Left ventricle myocardium inferior (tissue), 1 donor: ENCODE measurements at places on chromosomes 3 and 15. TPM values are rescaled to one million over a fixed set of nuclear protein-coding genes. Genes with fewer than 3 reads are reported as not detected.

Gene RAD54L2
- 9.8 TPM for total RNA-seq

Gene MYZAP
- 934 TPM for total RNA-seq

Gene CLDN11
- 4.3 TPM for total RNA-seq

Gene TMEM40
- total RNA-seq = 4.5 TPM

Gene TAGLN3
- total RNA-seq = 0.74 TPM

Gene PRR20G
- not detected for total RNA-seq

DNA sequence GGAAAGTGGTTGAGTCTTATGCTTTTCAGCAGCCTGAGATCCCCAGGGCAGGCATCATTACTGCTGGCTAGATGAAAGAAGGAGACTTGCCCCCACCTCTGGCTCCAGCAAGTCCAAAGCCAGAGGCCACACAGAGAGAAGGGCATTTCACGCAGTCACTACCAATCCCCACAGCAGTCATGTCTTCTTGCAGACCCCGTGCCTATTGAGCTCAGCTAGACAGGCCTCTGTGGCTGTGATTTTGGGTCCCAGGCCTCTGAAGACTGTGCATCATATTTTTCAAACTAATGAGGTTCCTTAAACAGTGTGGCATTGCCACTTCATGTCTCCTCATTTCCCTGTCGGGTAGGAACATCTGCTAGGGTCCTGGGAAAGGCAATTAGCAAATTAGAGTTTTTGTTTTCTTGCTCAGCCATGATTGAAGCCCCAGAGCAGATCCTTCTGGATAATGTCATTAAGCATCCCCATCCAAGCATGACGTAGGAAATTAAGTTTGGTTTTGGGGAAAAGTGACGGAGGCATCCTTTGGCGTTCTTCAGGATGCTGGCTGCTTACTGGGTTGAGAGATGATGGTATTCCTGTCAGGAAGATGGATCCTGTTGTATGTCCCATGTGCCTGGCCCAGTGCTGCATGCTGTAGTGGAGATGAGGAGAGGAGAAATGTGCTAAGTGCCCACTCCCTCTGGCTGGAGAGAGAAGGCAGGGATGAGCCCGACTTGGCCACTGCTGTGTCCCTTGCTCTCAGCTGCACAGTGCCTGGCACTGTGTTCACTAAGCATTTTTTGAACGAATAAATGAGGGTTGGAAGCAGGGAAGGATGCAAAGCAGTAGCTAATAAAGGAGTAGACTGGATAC, 7.0 kb downstream of the SPSB4 start:
- no peak for DNase-seq

DNA sequence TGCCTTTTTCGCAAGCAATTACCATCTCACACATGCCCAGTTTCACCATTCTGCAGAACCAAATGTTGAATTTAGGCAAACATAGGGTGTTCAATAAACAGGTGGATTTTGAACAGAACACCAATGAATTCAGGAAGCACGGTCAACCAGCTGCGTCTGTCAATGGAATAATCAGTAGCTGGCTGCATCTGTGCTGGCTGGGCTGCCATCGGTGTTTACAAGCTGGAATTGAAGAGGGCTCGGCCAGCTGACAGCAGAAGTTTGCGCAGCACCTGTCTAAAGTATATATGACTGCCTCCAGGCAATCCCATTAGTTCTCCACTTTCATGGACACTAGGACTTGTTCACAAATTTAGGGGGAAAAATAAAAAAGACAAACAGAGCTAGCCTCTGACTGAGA, 996.4 kb upstream of the CFAP20DC start:
- no peak for DNase-seq

GRCh38 chr3:54240-54639, 142.3 kb upstream of the CHL1 start:
- no peak for DNase-seq

DNA sequence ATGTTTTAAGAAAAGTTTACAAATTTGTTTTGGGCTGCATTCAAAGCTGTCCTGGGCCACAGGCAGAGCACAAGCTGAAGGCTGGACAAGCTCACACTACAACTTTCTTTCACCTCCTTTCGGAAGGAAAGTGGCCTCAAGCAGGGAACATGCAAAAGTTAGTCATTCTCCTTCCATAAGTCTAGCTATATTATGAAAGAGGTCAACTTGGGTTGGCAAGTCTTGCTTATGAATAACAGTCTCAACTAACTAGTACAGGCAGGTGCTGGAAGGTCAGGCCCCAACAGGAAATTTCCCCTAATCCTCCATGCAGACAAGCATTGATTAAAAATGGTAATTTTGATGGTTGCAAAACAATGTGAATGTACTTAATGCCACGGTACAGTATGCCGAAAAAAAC, 69.4 kb downstream of the OSBPL10 start:
- DNase-seq = no peak

GRCh38 chr3:184911570-184911969, 99.6 kb downstream of the VPS8 start:
- DNase-seq = no peak

DNA sequence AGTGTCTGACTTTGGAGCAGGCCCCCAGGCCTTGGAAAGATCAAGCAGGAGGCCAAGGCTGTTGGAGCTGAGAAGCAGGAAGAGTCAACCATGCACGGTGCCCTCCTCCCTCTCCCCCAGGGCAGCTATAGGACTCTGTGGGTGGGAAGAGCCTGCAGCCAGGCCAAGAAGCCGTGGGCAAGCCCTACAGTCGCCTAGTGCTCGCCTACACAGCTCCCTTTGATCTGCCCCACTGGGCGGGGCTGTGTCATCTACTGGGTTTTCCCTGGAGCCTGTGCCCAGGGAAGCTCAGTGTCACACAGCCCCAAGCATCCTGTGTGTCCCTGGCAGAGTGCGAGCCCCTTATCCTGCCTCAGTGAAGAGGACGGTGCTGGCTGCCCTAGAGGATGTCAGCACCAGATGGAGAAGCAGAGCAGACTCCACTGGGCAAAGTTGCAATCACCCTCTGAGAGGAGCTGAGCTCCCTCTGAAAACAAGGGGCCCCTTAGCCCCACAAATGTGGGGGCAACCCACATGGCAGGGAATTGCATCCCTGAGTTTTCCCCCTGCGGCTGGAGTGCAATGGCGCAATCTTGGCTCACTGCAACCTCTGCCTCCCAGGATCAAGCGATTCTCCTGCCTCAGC, 72.2 kb downstream of the KLF13 start:
- DNase-seq = peak; percentile 13

DNA sequence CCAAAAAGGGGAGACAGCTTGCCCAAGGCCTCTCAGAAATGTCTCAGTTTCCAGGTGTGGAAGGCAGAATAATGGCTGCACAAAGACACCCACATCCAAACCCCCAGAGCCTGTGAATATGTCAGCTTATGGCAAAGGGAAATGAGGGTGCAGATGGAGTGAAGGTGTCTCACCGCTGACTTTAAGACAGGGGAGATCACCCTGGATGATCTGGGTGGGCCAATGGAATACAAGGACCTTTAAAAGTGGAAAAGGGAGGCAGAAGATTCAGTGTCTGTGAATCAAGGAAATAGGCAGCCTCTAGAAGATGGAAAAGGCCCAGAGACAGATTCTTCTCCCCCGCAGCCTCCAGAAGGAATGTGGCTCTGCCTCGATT, 48.8 kb upstream of the ATP2B2 start:
- no peak for DNase-seq

- DNase-seq = no peak
Observed at GRCh38 chr3:16464511-16465148, 48.9 kb downstream of the RFTN1 start.

DNA sequence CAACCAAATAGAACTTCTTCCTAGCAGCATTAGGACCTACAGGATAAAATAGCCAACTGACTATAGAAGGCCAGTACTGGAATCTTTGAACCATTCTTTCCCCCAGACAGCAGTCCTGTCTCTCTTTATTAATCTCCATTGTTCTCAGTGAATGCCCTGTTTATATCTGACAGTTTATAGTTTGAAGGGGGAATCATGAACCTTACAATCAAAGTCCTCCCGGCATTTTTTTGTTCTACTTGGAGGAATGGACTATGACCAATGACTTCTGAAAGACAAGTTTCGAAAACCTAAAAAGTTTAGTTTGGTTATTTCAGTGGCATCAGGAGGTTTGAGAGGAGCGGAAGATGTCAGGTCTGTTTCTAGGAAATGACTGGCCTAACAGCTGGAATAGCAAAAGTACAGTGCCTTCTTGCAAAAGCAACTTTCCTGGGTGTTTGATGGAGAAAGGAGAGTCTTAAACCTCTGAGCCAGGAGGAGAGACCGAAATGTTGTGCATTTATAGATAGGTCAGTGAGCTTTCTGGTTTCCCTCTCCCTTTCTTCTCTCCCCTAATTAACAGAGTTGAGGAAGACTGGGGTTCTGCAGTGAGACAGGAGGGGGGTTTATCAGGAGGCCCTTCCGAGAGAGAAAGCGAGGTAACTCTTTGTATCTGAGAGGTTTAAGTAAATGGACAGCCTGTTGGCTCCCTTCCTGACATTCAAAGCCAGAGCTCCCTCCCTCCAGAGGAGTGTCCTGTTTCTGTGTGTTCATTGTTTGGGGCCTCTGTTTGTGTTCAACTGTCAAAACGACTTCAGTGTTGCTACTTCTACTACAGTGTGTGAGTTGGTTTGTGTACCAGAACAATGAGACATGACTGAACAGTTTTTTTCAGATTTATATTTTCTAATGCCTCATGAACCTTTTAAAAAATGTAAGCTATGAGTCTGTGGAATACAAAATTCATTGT, 383.0 kb upstream of the RARB start:
- no peak for DNase-seq

DNA sequence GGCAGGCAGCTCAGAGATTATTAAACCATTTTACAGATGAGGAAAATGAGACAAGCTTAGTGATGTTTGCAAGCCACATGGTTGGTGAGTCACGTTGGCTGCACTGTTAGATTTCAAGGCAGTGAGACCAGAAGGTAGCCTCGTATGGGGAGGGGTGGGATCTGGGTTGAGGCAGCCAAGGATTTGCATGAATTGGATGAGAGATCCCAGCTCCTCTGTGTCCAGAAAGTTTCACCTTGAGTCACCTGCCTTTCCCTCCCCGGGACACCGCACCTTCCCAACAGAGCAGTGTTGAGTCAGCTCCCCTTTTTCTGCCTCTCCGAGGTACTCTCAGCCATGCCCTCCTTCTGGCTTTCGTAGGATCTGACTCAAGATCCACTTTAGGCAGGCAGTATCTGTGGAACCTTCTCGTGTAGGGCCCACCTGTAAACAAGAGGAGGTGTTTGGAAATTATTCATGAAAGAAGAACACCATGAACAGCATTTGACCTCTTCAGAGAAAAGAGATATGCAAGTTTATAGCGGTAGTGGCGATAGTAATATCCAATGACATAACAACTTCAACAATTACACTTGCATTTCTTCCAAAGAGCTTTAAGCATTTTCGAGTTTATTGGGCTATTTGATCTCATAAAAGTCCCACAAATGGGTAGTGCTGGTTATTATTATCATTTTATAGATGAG, 46.8 kb upstream of the VPS8 start:
- no peak for DNase-seq

DNA sequence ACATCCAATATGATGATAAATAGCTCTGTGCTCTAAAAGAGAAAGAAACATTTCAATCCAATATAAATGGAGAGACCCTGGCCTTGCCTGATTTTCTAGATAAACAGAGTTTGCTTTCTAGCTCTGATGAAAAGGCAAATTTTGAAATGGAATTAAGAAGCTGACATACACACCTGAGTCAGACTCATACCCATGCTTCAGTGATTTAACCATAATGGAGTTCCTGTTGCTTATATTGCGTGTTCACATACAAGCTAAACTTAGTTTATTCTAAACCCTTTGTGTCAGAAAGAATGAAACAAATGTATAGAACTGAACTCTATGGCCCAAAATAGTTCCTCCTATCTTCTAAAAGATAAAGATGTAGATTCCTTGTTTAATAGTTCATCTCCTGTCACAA, 760.8 kb upstream of the ARPP21 start:
- no peak for DNase-seq

- no peak for DNase-seq
Observed at GRCh38 chr3:185534511-185534910, 17.9 kb downstream of the LIPH start.

GRCh38 chr3:42097566-42097946, 6.4 kb downstream of the TRAK1 start:
- no peak for DNase-seq

DNA sequence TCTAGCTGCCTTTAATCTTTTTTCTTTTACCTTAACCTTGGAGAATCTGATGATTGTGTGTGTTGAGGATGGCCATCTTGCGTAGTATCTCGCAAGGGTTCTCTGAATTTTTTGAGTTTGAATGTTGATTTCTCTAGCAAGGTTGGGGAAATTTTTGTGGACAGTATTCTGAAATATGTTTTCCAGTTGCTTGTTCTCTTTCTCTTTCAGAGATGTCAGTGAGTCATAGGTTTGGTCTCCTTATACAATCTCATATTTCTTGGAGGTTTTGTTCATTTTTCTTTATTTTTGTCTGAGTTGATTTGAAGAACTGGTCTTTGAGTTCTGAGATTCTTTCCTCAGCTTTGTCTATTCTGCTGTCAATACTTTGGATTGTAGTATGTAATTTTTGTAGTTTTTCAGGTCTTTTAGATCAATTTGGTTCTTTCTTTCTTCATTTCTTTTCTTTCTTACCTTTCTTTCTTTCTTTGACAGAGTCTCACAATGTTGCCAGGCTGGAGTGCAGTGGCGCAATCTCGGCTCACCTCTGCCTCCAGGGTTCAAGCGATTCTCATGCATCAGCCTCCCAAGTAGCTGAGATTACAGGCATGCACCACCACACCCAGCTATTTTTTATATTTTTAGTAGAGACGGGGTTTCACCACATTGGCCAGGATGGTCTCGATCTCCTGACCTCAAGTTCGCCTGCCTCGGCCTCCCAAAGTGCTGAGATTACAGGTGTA, 366.4 kb upstream of the RASGRP1 start:
- no peak for DNase-seq

DNA sequence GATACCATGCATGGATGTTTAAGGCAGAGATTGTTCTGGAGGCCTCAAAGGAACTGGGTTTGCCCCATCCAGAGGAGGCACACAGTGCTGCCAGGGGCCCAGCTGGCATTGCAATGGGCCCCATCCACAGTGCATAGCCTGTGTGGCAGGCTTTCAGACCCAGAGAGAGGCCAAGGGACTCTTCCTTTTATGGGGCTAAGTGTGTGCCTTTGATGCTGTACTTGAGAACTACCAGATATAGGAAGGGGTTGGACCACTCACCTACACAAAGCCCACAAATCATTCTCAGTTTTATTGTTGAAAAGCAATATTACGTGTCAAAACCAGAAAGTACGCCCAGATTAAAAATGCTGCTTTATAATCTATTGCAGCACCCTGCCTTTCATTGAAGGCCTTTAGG, 134.9 kb downstream of the EPHB1 start:
- no peak for DNase-seq

- DNase-seq = no peak
Observed at GRCh38 chr3:97646932-97647331, 117.6 kb upstream of the ARL6 start.
